ENCODE measurements at places on chromosomes 3 and 15.

GRCh38 chr15:67091980-67092677 lies 26.7 kb downstream of the SMAD3 start:
- no peak for DNase-seq

- no peak for DNase-seq
Measured at GRCh38 chr3:150464684-150465083, 56.6 kb downstream of the TSC22D2 start.

DNA sequence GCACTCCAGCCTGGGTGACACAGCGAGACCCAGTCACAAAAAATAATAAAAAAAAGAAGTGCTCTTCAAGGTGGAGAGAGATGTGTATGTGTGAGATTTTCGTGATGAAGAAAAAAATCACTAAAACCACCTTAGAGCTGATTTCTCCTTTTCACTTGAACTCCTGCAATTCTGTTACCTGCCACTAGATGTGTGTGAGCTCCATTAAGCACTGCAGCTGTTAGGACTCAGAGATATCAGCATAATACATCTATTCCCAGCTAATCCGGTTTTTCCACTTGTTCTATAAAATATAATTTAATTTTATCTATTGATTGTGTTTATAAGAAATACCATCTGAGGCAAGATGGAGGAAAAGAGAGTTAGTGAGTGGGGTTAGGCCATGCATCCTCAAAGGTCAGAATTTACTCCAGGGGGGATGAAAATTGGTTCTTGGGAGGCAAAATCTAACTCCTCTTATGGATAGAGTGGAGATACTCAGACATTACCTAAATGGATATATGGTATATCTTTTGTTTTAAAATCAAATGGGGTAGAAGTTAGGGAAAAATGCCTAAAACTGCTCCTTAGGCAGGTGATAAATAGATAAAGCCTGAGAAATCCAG lies 152.7 kb downstream of the IL20RB start:
- DNase-seq = no peak

DNA sequence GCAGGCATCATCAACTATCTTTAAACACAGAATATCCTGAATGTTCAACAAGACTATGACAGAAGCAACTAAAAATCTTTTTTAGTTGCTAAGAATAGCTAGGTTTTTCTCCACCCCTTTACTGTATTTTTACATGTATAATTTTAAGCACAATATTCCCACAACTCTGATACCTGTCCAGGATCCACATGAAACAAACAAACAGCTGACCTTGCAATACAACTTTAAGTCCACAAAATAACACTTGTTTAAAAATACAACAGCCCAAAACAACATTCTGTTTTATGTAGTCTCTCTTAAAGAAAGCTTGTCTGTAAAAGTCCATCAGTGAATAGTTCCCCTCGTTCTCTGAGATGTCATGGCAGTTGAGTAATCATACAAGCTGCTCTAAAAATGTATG lies 41.1 kb downstream of the IFT57 start:
- no peak for DNase-seq

- no peak for DNase-seq
Measured at GRCh38 chr3:185866555-185866954, 41.7 kb upstream of the IGF2BP2 start.

DNA sequence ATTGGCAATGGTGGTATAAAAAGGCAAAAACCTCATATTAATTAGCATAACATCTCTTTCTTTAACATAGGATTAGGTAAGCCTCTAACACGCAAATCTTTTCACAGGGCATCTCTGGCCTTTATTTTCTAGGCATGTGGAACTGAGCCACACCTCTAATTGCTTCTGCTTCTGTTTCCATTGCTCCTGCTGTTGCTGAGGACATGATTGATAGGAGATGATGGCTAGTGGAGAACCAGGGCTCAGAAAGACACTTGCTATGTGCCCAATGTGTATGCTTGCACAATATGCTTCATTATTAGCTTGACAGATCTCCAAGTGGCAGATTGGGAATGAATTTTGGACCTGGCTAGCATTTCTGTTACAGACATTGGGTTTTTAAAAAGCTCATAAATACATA lies 114.5 kb downstream of the EPHA3 start:
- DNase-seq = no peak

DNA sequence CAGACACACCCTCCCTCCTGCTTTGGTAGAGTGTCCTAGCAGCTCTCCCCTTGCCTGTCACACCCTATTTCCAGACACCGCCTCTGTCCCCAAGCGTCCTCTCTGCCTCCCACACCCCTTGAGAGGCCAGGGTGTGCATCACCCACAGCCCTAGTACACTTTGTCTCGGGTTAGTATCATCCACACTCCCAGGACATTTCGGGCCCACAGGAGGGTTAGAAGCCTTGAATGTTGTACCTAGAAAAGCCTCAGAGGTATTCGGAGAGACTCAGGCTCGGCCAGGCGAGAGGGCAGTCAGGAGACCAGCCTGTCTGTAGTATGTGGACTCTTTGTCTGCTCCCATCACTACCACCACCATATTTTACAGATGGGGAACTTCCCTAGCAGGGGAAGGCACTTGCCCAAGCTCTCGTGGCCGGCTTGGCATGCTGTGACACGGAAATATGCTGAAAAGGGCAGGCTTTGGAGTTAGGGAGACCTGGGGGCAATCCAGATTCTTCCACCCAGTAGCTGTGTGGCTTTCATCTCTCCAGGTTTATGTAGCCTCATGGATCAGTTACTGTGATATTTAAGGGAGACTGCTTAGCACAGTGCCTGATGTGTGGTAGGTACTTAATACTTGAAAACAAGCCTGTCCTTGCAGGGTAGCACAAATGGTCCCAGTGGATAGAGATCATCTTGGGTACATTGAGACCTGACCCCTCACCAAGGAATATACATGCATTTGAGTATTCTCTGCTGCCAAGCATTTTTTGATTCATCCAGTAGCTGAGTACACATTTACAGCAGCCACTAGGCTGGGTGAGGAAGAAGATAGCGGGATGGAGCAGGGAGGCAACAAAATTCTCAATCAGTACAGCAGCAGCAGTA lies 1.4 kb downstream of the TMEM43 start:
- no peak for DNase-seq

DNA sequence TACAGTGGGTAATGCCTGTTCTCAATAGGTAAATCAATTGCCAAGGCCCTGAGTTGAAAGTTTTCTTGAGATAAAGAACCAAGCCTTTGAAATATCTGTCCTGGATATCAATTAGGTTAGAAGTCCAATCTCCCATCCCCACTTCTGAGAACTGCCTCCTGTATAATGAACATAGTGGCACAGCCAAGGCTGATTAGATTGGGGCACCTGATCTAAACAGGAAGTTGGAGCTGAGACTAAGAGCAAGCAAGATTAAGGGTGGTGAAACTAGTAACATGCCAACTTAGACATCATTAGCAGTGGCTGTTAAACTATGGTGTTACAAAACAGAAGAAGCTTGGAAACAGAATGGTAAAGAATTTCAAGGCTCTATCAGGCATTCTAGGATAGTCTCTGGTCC lies 137.7 kb upstream of the TMEM108 start:
- DNase-seq = no peak

GRCh38 chr3:155442072-155442471 lies 148.6 kb upstream of the STRIT1 start:
- DNase-seq = no peak

DNA sequence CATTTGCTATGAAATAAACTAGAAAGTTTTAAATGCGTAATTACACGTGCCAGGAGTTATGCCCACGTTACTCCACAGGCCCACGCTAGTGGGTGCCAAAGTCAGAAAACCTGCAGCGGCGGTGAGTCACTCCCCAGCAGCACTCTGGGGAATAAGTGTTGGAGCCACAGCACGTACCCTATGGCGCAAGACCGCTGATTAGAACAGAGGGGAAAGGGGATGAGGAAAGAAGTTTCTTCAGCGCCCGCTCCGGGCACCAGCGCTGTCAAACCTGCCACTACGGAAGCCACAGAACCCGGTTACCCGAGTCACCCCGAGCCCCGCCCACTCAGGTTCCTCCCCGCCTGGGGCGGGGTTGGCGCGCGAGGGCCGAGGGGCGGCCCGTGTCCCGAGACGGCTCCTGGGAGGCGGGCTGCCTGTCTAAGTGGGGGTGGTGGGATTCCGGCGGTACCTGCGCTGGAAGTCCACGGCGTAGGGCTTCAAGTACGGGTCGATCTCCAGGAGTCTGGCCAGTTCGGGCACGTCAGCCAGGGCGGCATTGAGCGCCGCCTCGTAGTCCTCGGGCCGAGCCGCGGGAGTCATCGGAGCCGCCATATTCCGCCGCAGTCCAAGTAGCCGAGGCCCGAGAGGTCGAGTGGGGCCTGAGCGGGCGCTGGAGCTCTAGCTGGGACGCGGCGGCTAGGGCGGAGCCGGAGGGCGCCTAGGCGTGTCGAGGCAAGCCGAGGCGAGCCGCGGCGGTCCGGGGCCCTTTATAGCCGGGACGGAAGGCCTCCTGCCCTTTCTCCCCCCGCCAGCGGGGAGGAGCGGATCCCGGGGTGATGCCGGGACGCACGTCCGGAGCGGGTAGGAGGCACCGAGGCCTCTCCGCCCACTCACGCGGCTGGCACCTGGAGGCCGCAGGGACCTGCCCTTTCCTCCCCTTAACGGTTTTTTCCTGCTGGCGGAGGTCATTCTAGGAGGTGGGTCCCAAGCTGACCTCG lies at the start of gene GBE1:
Gene GBE1, minus strand, starts transcription at position 722 of the 980 bp plus-strand sequence. Its CDS starts 128 bp downstream, at position 594.
- peak; percentile 100 for DNase-seq

DNA sequence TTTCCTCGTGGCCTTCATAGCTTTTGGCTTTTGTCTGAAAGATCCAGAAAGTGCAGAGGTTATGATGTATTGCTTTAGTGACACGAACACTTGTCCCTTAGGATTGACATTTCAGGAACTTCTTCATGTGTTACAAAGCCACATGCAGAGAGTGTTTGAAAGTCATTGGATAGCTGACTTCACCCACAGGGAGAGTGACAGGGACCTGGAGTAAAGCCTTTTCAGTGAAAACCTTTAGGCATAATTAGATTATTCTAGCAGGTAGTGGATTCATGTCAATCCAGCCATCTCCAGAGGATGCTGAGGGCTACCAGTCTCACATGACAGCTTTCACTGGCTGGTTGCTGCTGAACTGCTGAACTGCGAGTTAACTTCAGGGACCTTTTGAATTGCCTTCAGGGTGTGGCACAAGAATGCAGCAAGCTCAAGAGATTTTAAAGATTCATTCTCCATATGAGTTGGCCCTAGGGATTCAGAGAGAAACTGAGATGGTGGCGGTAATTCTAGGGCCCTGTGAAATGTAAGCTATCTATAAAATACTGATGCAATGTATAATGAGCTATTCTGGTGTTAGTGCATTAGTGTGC lies 267.0 kb upstream of the GOLIM4 start:
- no peak for DNase-seq

DNA sequence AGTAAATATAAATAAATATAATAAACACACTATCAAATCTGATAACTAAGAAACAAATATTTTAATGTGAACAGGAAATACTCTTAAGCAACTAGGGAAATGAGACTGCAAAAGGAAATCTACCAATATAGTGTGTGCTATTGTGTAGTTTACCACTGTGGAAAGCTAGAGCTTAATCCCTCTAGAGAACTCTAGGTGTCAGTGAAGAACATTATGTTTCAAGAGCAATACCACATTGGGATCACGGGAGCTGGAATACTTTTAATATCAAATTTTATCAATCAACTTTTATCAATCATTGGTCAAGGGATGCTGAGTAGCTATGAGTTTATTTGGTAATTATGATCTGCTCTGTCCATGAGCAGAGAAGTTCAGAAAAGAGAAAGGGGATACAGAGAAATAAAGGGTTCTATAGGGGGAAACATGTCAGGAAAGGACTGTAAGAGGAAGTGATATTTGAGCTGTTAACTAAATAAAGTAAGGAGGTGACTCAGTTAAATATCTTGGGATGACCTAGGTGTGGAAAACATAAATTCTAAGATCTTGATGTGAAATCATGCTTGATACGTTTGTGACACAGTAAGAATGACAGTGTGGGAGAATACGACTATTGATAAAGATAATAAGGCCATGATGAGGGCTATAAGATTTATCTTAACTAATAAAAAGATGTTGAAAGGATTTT lies 762.2 kb upstream of the ALCAM start:
- no peak for DNase-seq

- no peak for DNase-seq
Measured at GRCh38 chr15:61651267-61651666, 409.0 kb downstream of the VPS13C start.

DNA sequence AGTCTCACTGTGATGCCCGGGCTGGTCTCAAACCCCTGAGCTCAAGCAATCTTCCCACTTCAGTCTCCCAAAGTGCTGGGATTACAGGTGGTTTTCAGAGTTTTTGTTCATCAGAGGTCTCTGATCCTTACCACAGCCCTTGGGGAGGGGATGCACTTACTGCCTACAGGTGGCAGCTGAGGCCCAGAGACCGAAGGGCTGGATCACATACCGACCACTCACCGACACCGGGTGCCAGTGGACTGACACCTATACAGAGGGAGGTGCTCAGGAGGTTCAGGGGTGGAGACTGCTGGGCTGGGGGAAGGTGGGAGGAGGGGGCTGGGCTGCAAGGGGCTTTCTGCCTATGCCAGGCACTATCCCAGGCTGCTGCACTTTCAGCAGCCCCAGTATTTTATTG lies 19.5 kb downstream of the DUSP7 start:
- DNase-seq = no peak

DNA sequence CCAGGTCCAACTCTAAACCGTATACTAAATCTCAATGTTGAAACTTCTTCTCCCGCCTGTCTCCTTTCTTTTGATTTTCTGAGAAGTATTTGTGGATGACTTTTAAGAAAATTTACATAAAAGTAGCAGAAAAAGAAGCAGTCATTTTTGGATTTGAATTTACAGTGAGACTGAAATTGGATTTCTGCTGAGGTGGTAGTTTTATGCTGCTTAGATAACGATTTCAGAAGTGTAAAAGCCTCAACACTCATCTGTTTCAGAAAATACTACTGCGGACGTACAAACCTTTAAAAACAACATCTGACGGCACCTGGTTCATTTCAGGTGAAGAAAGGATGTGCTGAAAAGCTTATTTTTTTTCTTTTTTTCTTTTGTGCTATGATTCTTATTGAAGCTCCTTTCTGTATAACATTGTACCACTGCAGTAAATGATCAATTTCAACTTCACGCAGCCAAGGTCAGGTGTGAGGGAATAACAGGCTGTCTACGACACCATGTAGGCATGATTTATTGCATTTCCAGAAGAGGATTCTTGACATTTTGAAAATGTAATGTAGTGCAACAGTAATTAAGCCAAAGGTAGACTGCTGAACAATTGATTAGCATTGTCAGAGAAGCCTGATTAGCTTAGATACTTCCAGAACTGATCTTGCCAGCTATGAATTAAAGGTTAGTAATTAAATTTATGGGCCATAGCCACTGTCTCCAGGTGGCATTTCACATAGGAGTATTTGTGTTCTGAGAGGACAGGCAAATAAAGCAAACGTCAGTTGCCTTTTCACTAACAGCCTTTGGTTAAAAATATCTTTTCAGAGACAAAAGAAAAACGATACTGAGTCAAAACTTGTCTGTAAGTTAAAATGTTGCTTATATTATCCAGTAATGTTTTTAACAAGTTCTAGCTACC lies 134.6 kb upstream of the KBTBD8 start:
- DNase-seq = peak; percentile 9
